ENCODE measurements at places on chromosomes 16 and 17. TPM values are rescaled to one million over a fixed set of nuclear protein-coding genes. Genes with fewer than 3 reads are reported as not detected.

DNAH17 gene
- not detected for total RNA-seq

ADGRG3 gene
- 3.9 TPM for total RNA-seq

CCDC40 gene
- total RNA-seq = 1.1 TPM

RAB26 gene
- total RNA-seq = 1.1 TPM

HAS3 gene
- total RNA-seq = 103 TPM

RTN4RL1 gene
- 1.1 TPM for total RNA-seq

SLC6A4 gene
- total RNA-seq = 1.6 TPM

EME1 gene
- total RNA-seq = 0.57 TPM

CCL17 gene
- total RNA-seq = 0.64 TPM

KCNG4 gene
- not detected for total RNA-seq

LGALS9 gene
- 20.5 TPM for total RNA-seq

SMIM22 gene
- 5.2 TPM for total RNA-seq

KIF19 gene
- 0.76 TPM for total RNA-seq

SNTB2 gene
- total RNA-seq = 25.5 TPM
